NCI-H1694 treated with DMSO at 0.1 percent for 48 hours (cell line): ENCODE measurements at places on chromosomes 2 and 18.

- no peak for DNase-seq
These were observed 156.5 kb downstream of the MYO5B start for GRCh38 chr18:50038448-50038847.

DNA sequence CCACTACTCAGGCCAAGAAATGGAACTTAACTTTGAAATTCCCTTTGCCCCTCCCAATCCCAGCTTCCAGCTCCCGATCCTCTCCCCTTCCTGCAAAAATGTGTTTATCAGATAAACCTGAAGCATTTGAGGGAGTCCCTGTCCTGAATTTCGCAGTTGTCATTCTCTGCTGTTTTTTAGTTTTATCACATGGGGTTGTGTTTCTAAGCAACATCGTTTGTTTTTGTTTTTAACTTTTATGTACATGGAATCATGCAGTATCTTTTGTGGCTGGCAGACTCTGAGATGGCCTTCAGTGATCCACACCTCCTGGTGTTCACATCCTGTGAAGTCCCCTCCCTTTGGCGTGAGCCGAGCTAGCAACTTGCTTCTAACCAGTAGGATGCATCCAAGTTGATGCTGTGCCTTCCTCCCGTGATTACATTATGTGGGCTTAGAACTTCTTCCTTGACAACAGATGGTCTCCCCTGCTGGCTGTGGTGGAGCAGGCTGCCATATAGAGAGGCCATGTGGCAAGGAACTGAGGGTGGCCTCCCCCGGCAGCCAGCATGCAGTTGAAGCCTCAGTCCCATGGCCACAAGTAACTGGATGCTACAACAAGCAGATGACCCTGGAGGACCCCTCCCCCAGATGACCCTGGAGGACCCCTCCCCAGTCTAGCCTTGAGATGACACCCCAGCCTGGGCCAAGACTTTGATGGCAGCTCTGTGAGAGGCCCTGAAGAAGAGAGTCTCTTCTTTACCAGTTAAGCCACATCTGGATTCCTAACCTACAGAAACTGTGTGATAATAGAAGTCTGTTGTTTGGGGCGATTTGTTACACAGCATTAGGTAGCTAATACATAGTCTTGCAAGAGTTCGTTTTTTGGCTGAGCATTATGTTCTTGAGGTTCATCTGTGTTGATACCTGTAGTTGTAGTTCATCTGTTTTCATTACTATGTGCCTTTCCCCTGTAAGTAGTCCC, 27.7 kb downstream of the SH3BP4 start:
- no peak for DNase-seq

- no peak for DNase-seq
These were observed 102.3 kb downstream of the TCF4 start for GRCh38 chr18:55485666-55486065.

- DNase-seq: no peak
These were observed 499.2 kb upstream of the SALL3 start for GRCh38 chr18:78480262-78481054.
